ENCODE measurements at places on chromosomes 16 and 17.
A peak's percentile ranks its signal among the peaks of the same experiment; 100 is the strongest.

DNA sequence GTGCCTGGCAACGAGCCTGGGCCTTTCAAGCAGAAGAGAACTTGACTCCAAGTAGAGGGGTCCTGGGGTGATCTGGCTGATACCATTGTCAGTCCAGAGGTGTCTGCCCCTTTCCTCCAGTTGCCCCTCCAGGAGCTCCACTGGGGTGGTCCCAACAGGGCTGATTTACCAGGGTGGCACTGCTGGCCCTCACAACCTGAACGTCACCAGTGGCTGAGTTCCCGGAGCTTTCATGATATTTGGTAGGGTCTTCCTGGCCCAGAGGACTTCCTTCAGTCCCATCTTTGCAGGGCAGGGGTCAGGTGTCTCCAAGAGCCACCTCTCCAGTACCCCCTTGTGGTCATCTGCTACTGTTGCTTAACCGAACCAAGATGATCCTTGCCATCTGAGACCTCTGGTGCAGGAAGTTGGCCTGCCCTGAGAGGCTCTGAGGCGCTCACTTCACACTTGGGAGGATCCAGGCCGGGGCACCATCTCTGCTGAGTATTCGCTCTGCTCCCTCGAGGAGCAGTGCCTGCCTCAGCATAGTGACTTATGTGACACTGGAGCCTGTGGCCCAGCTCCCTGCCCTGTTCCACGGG, 3.5 kb downstream of the LIMD2 start:
- H3K4me1 ChIP-seq = peaks cover 33% of the 10 kb centered on the region
- peak; percentile 59 for DNase-seq
- peak overlapping the region; percentile 99 for H3K27ac ChIP-seq

DNA sequence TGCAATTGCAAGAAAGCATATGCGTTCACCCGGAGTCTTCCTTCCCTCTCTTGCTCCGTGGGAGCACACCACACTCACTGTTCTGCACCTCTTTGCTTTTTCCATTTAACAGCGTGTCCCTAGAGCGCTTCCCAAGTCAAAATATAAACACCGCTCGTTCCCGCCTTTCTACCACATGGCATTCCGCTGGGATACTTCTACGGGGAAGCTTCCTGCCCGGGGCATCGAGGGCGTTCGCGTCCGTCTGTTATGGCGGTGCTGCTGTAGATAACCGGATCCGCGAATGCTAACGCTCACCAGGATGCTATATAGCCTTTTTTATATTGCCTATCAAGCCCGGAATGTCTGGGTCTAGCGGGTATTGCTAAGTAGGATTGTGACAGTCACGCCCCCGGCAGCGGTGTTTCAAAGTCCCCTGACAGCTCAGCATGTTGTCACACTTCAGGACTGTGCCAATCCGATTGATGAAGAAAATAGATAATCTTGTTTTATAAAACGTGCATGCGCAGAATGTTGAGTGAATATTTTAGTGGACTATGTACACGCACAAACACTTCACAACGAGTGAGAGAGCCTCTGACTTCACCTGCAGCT, 31.0 kb downstream of the CCDC40 start:
- H3K36me3 ChIP-seq = no peaks in the 10 kb centered on the region
- no peak for DNase-seq
- no peak overlapping the region for H3K27ac ChIP-seq
- H3K27me3 ChIP-seq = peaks cover 4% of the 10 kb centered on the region

- peaks cover 11% of the 10 kb centered on the region for H3K4me1 ChIP-seq
- H3K36me3 ChIP-seq = no peaks in the 10 kb centered on the region
- no peak overlapping the region for H3K4me3 ChIP-seq
- H3K27ac ChIP-seq = no peak overlapping the region
- H3K27me3 ChIP-seq = no peaks in the 10 kb centered on the region
- DNase-seq = no peak
These were observed 423.3 kb upstream of the MAF start for GRCh38 chr16:80023865-80024264.

GRCh38 chr17:53588317-53588716, 234.4 kb upstream of the KIF2B start:
- no peaks in the 10 kb centered on the region for H3K27me3 ChIP-seq
- H3K4me3 ChIP-seq = no peak overlapping the region
- H3K36me3 ChIP-seq = no peaks in the 10 kb centered on the region
- DNase-seq = no peak

GRCh38 chr16:80976946-80977345, 29.7 kb downstream of the CMC2 start:
- H3K27ac ChIP-seq = no peak overlapping the region
- no peaks in the 10 kb centered on the region for H3K27me3 ChIP-seq
- H3K4me1 ChIP-seq = no peaks in the 10 kb centered on the region
- DNase-seq = no peak
- H3K4me3 ChIP-seq = no peak overlapping the region
- peaks cover 19% of the 10 kb centered on the region for H3K36me3 ChIP-seq

DNA sequence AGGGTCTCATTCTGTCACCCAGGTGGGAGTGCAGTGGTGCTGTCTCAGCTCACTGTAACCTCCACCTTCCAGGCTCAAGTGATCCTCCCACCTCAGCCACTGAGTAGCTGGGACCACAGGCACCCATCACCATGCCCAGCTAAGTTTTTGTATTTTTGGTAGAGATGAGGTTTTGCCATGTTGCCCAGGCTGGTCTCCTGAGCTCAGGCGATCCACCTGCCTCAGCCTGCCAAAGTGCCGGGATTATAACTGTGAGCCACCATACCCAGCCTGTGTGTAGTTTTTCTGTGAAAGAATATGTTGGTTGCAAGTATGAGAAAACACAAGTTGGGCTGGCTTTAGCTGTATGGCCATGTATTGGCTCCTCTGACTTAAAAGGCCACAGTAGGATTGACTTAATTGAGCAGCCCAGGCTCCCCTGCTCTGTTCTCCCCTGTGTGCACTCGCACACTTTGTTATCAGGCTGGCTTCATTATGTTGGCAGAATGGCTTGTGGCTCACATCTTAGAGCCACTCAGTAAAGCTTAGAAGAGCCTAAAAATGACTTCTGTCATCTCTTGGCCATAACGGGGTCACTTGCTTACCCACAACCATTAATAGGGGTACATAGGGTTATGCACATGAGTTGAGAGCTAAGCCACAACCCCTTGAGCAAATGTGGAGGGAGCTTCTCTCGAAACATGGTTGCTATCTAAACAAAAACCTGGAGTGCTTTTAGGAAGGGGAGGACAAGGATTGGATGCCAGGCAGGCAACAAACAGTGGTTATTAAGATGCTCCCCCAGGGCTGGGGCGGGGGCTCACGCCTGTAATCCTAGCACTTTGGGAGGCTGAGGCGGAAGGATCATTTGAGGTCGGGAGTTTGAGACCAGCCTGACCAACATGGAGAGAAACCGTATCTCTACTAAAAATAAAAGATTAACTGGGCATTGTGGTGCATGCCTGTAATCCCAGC, 6.1 kb downstream of the HAPSTR1 start:
- H3K27me3 ChIP-seq = no peaks in the 10 kb centered on the region
- peaks cover 67% of the 10 kb centered on the region for H3K36me3 ChIP-seq
- DNase-seq = no peak
- H3K27ac ChIP-seq = peak overlapping the region; percentile 46
